ENCODE measurements at places on chromosomes 2 and 18.

DNA sequence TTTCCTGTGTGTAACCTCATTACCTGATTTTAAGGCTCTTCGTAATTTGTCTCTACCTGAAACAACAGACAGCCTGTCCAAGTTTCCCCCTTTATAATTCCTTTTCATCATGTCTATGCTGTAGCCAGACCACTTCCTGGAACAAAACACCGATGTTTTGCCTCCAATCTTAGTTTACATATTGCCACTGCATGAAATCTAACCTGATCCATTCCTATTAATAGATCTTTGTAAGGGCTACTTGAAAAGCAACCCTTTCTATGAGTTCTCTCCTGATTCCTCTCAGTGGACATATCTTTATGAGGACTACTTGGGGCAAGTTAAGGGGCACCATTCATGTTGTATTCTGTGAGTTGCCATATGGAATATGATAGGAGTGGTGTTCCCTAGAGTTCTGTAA lies 30.9 kb downstream of the ZNF638 start:
- DNase-seq, result no peak

DNA sequence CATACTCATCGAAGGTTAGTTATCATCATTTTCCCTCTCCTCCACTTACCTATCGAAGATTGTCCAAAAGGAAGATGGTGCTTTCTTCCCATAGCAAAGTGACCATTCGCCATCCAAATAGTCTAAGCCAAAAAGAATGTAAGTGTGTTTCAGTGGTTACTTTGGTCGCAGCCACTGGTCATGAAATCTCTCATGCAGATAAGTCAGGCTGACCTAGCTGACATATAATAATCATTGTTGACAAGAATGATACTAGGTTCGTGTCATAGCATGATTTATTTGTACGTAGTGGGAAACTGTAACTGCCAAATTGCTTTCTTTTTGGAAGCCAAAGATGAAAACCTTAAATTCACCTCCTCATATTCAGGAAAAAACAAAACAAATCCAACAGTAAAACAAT lies 89.6 kb upstream of the PMAIP1 start:
- DNase-seq, result no peak

- peak; percentile 88 for DNase-seq
Measured at GRCh38 chr18:80247393-80247841, at the start of gene PARD6G. Gene PARD6G (minus strand): TSS chr18:80247514. CDS start chr18:80247348, 166 bp downstream.

GRCh38 chr2:44079686-44080085 lies 83.9 kb upstream of the LRPPRC start:
- no peak for DNase-seq

All from lung (tissue), 17 donors.